ENCODE measurements at places on chromosomes 7 and 10.

GRCh38 chr10:14621037-14621436 is 153.7 kb downstream of the FAM107B start:
- DNase-seq, result no peak

GRCh38 chr7:101099969-101100781 is 14.9 kb downstream of the TRIM56 start:
- peak; percentile 90 for DNase-seq

DNA sequence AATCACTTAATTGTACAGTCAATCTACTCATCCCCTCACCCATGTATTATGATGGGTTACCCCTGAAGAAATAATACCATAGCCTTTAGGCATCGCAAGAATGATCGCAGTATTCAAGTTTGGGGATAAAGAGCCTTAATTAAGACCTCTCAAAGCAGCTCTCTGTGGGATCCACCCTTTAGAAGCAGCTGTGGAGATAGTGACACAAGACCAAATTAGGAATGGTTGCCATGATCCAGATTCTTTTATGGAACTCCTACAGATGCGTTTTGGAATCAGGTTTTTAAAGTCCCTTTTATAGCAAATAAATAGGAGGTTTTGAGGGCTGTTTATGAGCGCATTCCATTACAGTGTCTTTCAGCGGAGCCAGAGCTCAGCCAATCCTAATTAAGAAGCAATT is 12.2 kb downstream of the TES start:
- DNase-seq, result no peak

DNA sequence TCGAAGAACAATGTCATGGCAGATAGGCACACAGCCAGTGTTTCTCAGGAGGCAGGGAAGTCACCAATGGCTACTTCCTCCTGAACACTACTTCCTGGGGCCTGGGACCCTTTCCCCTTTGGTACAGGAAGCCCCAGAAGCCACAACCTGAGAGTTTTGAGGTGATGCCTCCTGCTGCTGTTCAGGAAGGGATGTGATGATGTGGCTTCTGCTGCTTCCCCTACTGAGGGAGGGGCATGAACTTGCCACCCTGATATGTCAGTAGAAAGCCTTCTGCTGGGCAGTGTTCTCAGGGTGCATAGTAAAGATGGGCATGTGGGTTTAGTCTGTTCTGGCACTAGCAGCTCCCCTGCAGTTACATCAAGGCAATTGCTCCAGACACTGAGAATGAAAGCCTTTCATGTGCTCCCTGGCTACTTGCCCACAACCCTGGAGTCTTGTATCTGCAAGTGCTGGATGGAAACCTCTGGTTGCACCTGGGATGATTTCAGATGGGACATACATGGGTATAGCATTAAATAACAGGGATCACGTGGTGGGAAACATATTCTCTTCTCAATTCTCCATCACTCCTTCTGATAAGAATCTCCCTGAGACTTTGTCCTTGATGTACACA is 69.3 kb downstream of the ADRA2A start:
- DNase-seq, result no peak

GRCh38 chr7:151137791-151138152 is 29.7 kb downstream of the GBX1 start:
- no peak for DNase-seq

DNA sequence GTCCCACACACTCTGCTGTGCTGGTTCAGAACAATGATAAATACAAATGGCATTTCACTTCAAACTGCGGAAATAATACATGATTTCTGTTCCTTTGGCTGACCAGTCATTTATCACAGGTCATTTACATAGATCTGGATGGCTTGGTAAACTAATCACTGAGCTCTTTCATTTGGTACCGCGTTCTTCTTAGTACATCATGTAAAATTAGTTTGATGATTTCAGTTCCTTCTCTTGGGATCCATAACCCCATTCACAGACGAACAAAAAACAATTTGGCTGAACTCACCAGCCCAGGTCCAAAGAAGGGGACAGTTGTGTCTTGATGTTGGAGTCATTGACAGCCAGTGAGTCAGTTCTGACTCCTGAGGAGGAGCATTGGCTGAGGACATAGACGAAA is 689.8 kb downstream of the INHBA start:
- DNase-seq, result no peak

DNA sequence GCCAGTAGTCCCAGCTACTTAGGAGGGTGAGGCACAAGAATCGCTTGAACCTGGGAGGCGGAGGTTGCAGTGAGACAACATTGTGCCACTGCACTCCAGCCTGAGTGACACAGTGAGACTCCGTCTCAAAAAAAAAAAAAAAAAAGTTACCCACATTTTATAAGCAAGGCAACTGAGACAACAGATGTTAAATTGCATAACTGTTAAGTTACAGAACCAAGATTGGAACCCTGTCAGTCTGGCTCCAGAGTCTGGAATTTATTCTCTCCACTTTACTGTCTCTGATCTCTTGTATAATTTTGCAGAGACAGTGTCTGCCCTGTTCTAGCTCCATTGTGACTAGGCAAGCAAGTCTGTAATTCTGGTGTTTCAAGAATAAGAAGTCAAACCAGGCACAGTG is 6.2 kb upstream of the ITGB1 start:
- DNase-seq, result no peak

- DNase-seq, result peak; percentile 9
These were observed 12.1 kb downstream of the ENTPD1 start for GRCh38 chr10:95767884-95768556.

DNA sequence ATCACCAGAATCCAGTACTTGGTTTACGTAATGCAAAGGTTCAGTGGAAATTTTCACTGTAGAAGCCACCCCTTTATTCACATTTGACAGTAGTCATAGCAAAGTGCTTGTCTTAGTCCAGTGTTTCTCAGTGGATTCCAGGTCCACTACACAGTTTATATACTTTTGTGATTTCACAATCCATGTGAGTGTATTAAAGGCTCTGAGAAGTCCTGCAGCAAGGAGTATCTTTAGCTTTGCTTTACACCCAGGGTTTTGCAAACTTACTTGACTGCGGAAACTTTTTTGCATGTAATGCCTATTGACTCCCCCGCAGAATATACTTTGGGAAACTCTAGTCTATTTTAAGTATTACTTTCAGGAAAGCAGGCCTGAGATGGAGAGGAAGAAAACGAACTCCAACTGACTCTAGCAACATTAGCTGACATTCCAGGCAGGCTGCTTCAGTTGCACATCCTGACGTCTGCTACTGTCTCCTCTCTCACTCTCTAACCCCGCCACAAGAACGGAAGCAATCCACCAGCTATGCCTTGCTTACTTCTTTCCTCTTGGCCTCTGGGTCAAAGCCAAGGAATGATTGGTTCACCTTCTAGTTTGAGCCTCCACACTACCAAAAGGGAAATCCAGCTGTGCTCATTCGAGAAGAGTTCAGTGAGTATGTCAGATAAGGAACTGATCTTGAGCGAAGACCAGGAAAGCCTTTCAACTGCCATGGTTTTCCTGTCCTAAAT is 6.2 kb downstream of the PLXNA4 start:
- DNase-seq, result no peak

- no peak for DNase-seq
These were observed 3.0 kb downstream of the DDIT4 start for GRCh38 chr10:72276421-72277339.

DNA sequence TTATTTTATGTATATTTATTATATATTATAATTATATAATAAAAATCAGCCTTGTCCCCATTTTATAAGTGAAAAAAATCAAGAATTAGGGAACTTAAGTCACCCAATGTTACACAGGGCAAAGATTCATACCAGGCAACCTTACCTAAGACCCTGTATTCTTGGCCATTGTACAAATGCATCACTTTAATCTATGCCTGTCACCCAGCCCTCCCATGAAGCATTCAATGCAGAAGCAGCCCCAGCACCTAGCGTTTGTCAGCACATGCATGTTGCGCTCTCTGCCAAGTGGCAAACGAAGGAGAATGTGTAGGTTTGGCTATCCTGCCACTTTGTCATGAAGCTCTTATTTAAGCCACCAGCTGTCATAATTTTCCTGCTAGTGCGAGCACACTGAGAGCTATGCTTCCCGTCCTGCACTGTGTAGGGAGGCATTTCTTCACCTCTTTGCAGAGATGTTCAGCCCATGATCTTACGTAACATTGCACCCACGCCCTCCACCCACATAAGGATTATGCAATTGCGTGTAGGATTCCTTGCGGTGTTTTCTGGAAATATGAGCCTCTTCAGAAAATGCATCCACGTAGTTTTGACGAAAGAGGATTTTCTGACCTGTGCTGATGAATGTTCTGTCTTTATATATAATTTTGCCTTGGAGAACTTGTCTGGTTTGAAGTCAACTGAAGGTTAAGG is 7.7 kb upstream of the COBL start:
- no peak for DNase-seq

GRCh38 chr7:146366938-146367337 is 250.3 kb downstream of the CNTNAP2 start:
- no peak for DNase-seq

- DNase-seq, result no peak
These were observed 203.8 kb downstream of the ZMYND11 start for GRCh38 chr10:339038-339391.
